ENCODE measurements at places on chromosomes 3 and 15. TPM values are rescaled to one million over a fixed set of nuclear protein-coding genes. Genes with fewer than 3 reads are reported as not detected.

Gene DPH3
- total RNA-seq = 21.4 TPM

Gene PEX5L
- 0.59 TPM for total RNA-seq

- H3K4me1 ChIP-seq = peaks cover 14% of the 10 kb centered on the region
- H3K4me3 ChIP-seq = no peak overlapping the region
- H3K27ac ChIP-seq = no peak overlapping the region
- H3K36me3 ChIP-seq = no peaks in the 10 kb centered on the region
- H3K27me3 ChIP-seq = no peaks in the 10 kb centered on the region
These were observed 92.4 kb downstream of the CLDN1 start for GRCh38 chr3:190229632-190230424.

DNA sequence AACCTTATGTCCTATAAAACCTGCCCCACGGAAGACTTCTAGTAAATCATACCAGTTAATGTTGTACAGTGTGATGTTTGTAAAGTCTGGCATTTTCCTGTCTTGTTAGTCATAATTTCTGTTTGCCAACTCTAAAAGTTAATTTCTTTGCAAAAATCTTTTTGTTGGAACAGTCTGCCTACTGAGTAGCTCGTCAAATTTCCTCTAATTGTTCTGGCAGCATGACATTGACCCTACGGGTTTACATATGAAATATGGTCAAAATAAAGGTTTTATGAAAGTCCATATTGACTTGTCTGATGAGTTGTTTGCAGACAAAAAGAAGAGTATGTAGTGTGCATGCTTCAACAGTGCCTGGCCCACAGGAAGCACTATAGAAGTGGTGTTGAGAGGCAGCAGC lies 79.8 kb upstream of the SOX2 start:
- no peak for DNase-seq
- H3K27me3 ChIP-seq = no peaks in the 10 kb centered on the region
- no peak overlapping the region for H3K4me3 ChIP-seq
- peaks cover 23% of the 10 kb centered on the region for H3K4me1 ChIP-seq

- H3K27me3 ChIP-seq = peaks cover 18% of the 10 kb centered on the region
- no peak overlapping the region for H3K27ac ChIP-seq
These were observed 14.1 kb downstream of the ANKRD34C start for GRCh38 chr15:79296583-79296982.

DNA sequence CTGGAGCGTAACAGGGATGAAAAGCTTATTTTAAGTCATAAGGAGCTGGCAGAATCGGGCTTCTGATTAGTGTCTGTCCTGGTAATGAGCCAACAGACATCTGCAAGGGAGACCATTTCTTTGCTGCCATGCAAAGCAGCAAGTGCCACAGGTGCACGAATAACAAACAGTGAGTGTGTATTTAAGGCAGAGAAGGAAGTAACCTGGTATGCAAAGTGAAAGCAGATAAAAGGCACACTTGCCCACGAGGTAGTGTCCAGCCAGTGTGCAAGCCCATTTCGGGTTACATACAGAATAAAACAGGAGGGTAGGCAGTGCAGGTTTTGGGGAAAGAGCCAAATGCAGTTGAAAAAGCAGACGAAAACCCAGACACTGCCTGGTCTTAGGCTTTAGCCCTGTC lies 1153.7 kb downstream of the SI start:
- no peak overlapping the region for H3K27ac ChIP-seq
- no peaks in the 10 kb centered on the region for H3K36me3 ChIP-seq

Gene CTSH
- 8.8 TPM for total RNA-seq

DNA sequence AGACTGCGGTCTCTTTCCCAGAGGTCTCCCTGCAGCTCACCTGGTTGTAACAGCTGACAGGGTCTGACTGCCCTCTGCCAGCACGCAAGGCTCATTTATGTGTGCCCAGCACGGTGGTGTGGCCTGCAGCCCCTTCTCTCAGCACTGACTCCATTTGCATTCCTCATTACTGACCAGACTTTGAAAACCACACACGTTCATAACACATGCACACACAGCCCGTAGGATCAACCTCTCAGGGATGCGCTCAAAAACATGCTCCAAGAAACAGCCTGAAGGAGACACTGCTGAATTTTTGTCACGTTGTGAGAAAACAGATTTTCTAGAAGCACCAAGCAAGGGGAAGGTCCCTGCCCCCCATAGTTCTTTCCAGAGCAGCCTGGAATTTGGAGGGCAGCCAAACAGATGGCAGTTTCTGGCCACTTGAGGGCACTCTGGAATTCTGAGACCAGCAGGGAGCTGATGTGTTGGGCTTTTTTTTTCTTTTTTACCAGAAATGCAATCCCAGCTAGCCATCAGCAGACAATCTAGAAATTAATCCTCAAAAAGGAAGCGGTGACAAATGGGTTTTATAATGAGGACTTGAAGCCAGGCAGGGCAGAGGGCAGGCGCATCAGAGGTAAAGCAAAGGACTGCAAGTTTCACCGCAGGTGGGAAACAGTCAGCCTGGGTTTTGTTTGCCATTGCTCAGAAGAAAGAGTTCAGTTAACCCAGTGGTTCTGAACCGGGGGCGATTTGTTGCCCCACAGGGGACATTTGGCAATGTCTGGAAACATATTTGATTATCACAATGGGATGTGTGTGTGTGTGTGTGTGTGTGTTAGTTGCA lies 170.5 kb upstream of the PROK2 start:
- H3K27ac ChIP-seq = no peak overlapping the region
- peak; percentile 73 for DNase-seq
- no peaks in the 10 kb centered on the region for H3K36me3 ChIP-seq
- peaks cover 5% of the 10 kb centered on the region for H3K27me3 ChIP-seq
- no peak overlapping the region for H3K4me3 ChIP-seq

GRCh38 chr15:38795471-38796245 lies 231.0 kb upstream of the RASGRP1 start:
- no peak overlapping the region for H3K4me3 ChIP-seq
- no peak for DNase-seq
- peaks cover 4% of the 10 kb centered on the region for H3K4me1 ChIP-seq
- no peak overlapping the region for H3K27ac ChIP-seq

GRCh38 chr15:89633585-89633984 lies 21.7 kb downstream of the KIF7 start:
- no peaks in the 10 kb centered on the region for H3K27me3 ChIP-seq
- DNase-seq = no peak
- peaks cover 46% of the 10 kb centered on the region for H3K36me3 ChIP-seq
- H3K27ac ChIP-seq = no peak overlapping the region
- H3K4me1 ChIP-seq = no peaks in the 10 kb centered on the region
- no peak overlapping the region for H3K4me3 ChIP-seq

Gene ZIC1
- 2.1 TPM for total RNA-seq

GRCh38 chr3:15541371-15541770 lies 19.9 kb upstream of the COLQ start:
- no peaks in the 10 kb centered on the region for H3K27me3 ChIP-seq
- no peak overlapping the region for H3K4me3 ChIP-seq
- DNase-seq = no peak
- H3K36me3 ChIP-seq = no peaks in the 10 kb centered on the region

GRCh38 chr3:38493031-38493430 lies 3.1 kb upstream of the EXOG start:
- no peak overlapping the region for H3K27ac ChIP-seq
- peaks cover 15% of the 10 kb centered on the region for H3K4me1 ChIP-seq
- DNase-seq = peak; percentile 84
- H3K4me3 ChIP-seq = no peak overlapping the region

- H3K27ac ChIP-seq = no peak overlapping the region
- no peak overlapping the region for H3K4me3 ChIP-seq
- H3K27me3 ChIP-seq = no peaks in the 10 kb centered on the region
- no peak for DNase-seq
These were observed 765.1 kb downstream of the ROBO1 start for GRCh38 chr3:79002465-79003372.

- no peak for DNase-seq
- H3K27me3 ChIP-seq = peaks cover 45% of the 10 kb centered on the region
- H3K4me1 ChIP-seq = no peaks in the 10 kb centered on the region
- H3K36me3 ChIP-seq = no peaks in the 10 kb centered on the region
- H3K4me3 ChIP-seq = no peak overlapping the region
These were observed 387.8 kb downstream of the SHQ1 start for GRCh38 chr3:72460205-72461174.

DNA sequence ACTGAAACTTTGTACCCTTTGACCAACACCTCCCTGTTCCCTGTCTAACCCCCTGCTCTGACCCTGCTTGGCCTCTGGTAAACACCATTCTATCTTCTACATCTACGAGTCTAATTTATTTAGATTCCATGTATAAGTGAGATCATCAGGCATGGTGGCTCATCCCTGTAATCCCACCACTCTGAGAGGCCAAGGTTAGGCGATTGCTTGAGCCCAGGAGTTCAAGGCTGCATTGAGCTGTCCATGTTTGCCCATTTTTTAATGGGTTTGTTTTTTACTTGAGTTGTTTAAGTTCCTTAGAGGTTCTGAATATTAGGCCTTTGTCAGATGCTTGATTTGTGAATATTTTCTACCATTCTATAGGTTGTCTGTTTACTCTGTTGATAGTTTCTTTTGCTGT lies 16.9 kb downstream of the FBXW12 start:
- no peak for DNase-seq
- H3K4me3 ChIP-seq = no peak overlapping the region
- no peak overlapping the region for H3K27ac ChIP-seq
- no peaks in the 10 kb centered on the region for H3K36me3 ChIP-seq

DNA sequence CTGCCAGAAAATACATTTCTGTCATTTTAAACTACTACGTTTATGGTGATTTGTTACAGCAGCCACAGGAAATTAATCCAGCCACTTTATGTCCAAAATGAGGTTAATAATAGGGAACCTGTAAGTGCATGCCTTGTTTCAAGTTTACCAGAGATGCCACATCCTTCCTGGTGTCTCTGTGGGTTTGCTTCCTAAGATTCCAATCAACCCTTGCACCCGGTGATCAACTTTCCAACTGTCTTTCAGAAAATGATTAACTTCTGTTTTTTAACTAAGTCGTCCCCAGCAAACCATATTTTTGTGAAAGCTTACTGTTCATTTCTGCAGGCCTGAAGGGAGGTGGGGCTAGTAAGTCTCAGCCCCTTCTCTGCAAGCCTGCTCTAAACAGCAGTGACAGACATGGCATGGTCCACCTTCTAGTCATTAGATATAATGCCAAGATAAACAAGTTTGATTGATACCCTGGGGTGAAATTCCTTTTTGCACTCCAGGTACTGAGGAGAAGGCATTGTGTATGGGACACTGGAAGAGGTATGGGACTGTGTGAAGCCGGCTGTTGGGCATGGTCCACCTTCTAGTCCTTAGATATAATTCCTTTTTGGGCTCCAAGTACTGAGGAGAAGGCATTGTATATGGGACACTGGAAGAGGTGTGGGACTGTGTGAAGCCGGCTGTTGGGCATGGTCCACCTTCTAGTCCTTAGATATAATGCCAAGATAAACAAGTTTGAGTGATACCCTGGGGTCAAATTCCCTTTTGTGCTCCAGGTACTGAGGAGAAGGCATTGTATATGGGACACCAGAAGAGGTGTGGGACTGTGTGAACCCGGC lies 11.1 kb upstream of the TMC3 start:
- no peak for DNase-seq
- no peak overlapping the region for H3K27ac ChIP-seq

DNA sequence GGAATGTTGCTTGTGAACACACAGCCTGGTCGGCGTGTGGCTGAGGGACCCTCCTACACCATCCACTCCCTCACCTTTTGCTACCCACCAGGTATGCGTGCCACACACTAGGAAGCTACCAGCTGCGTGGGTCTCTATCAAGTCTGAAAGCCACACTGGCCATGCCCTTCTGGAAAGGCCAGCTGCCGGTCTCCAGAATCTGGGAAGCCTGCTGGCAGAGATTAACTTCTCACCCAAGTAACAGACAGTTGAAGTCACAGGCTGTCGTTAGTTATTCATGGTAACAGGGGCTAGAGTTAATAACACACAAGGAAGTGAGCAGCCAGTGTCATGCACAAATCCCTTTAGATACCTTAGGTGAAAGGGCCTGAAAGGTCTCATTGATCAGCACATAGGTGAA lies 48.1 kb downstream of the SUSD5 start:
- H3K27ac ChIP-seq = no peak overlapping the region
- no peaks in the 10 kb centered on the region for H3K36me3 ChIP-seq
- DNase-seq = no peak

DNA sequence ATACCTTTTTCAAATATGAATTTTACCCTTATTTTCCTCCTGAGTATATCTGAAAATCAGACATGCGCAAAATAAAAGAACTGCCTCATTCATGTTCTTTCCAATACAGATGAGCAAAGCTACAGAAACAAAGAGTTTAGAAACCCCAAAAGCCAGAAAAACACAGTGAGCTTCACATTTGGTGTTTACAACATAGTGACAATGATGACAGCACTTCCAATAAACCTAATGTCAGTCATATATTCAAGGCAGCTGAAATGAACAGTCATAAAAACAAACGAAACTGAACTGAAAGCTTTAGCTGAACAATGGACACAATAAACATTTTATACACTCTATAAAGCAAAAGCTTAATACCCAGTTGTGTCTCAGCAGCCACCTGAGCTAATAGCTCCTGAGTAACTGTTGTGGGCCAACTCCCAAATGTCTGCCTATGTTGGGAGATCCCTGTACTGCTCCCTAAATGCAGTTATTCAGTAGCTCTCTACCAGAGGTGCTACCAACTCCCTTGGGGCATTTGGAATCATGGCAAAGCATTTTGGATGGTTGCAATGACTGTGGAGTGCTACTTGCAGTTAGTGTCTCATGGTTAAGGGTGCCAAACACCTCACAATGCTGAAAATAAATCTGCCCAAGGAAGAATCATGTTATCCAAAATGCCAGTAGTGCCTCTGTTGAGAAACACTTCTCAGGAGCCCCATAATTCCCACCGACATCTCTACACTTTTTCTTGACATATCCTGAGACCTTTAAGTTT lies 131.5 kb downstream of the TGFBR2 start:
- no peaks in the 10 kb centered on the region for H3K27me3 ChIP-seq
- no peak overlapping the region for H3K27ac ChIP-seq
- no peaks in the 10 kb centered on the region for H3K4me1 ChIP-seq
- H3K4me3 ChIP-seq = no peak overlapping the region
- H3K36me3 ChIP-seq = no peaks in the 10 kb centered on the region
- DNase-seq = no peak

DNA sequence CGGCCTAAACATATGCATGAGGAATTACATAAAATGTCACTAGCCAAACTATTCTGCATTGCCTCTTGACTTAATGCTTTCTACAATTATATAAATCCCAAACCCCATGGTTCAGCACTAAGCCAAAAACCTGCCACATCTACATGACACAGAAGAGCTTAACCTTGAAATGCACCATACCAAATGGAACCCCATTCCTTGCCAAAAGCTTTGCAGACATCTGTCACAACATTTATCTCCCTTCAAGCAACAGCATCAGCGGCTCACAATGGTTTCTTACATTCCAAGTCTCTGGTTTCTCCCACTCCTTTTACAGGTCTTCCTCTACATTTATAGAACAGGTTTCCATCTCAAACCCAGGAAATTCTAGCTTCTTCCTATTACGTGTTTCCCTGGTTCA lies 58.4 kb upstream of the GYG1 start:
- H3K27ac ChIP-seq = no peak overlapping the region
- H3K27me3 ChIP-seq = no peaks in the 10 kb centered on the region
- no peak overlapping the region for H3K4me3 ChIP-seq
- no peaks in the 10 kb centered on the region for H3K36me3 ChIP-seq

Gene APBA2
- total RNA-seq = 8.8 TPM
